Activated CD8-positive, alpha-beta memory T cell treated with anti-CD3 and anti-CD28 coated beads, Interleukin-2, amount 50 U/mL, for 48 hours (primary cell): ENCODE measurements at places on chromosomes 6 and 20.

DNA sequence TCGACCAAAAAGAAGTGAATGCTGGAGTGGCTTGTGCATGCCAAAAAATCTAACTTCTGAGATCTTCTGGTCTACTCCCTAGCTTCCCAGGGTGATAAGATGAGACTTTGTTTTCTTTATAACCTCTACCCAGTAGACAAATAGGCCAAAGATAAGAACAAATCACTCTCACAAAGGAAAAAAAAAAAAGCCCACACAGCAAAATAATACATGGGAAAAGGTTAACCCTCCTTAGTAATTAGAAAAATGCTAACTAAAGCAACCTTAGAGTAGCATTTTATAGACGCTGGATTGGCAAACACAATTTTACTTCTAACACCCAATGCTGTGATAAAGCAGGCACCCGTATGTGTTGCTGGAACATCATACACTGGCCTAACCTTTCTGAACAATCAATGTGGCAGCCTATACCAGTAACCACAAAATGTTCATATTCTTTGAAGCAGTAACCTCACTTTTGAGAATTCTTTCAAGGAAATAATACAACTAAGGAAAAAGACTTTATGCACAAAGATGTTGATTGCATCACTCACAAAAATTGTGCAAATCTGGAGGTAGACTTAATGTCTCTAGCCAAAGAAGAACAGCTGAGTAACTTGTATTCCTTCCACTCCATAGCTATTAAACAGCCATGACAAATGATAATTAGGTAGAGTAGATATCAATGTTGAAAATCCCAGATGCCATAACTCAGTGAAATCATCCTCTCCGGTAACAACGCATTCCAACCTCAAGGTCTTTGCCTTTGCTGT, 116.3 kb upstream of the QKI start:
- DNase-seq: no peak

GRCh38 chr6:45666846-45667245, 289.1 kb upstream of the SUPT3H start:
- DNase-seq: no peak

DNA sequence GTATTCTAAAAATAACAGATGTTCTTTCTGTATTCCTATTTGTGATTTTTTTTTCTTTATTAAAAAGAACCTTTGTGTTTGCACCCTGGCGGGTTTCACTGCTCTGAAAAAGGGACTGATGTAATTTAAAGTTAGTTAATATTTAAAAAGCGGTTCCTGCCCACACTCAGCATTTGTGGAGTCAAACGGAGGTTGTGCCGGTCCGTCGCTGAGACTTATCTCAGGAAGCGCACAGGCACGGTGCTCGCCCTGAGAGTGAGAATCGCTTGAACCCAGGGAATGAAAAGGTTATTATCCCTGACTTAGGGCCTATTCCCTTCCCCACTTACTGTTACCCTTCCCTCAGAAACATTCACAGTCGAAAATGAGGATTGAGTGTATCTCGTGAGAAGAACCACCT, 366.7 kb downstream of the THBS2 start:
- no peak for DNase-seq

- DNase-seq: no peak
Observed at GRCh38 chr20:1274485-1275311, 8.6 kb downstream of the SNPH start.

- no peak for DNase-seq
Observed at GRCh38 chr6:143843677-143843999, 500 bp downstream of the LTV1 start.

DNA sequence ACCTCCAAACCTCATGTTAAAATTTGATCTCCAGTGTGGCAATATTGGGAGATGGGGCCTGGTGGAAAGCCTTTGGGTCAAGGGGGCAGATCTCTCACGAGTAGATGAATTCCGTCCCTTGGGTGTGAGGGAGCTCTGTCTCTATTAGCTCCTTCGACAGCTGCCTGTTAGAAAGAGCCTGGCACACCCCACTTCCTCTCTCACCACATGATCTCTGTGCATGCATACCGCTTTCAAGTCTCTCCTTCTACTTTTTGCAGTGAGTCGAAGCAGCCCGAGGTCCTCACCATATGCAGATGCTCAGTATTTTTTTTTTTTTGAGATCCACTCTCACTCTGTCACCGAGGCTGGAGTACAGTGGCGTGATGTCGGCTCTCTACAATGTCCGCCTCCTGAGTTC, 176.9 kb downstream of the SYNDIG1 start:
- no peak for DNase-seq

DNA sequence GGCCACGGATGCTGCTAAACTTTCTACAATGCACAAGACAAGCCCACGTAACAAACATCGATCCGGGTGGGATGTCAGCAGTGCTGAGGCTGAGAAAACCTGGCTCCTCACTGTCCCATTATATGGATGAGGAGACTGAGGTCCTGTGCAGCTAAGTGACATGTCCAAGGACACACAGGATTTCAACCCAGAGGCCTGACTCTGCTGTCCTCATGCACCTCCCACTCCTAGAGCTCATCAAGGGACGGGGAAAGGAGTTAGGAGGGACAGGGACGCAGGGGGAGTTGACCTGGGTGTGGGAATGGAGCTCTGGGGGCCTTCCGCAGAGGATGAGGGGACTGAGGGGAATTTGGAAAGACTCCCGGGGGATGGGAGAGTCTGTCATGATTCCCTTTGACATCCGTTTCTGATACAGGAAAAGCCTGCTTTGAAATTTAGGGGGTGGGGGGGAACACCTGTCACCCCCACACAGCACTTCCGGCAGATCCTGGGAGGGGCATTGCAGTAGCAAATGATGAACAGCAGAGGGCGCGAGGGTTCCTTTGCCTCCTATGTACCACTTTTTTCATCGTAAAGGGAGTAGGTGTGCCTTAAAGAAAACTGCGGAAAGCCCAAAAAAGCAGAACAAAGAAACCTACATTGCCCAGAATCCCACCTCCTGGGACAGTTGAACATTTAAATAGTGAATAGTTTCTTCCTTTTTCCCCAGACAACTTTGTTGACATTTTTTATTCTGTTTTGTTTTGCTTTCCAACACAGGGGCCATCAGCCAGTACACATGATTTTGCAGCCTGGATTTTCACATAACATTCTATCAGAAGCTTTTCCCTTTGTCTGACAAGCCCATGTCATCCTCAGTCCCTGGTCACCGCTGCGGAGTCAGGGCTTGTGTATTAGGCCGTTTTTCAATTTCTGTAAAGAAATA, 48.6 kb downstream of the SLC2A10 start:
- peak; percentile 79 for DNase-seq

DNA sequence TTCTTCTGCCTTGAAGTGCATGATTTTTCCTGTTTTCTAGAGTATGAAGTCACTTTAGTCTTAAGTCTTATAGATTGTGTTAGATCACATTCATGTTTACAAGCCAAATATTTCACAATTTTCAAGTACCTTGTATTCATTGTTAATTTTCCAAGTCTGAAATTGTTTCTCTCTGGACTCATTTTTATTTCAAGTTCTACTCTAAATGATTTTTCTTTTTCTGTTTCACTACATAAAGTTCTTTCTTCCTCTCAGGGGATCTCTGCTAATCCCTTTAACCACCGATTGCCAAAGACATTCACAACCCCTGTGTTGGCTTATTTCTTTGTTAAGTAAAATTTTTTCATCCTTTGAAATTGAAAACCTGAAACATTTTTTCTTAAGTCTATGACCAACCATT, 805.7 kb downstream of the KIF16B start:
- no peak for DNase-seq

GRCh38 chr20:17904027-17904426, 64.6 kb downstream of the SNX5 start:
- no peak for DNase-seq

DNA sequence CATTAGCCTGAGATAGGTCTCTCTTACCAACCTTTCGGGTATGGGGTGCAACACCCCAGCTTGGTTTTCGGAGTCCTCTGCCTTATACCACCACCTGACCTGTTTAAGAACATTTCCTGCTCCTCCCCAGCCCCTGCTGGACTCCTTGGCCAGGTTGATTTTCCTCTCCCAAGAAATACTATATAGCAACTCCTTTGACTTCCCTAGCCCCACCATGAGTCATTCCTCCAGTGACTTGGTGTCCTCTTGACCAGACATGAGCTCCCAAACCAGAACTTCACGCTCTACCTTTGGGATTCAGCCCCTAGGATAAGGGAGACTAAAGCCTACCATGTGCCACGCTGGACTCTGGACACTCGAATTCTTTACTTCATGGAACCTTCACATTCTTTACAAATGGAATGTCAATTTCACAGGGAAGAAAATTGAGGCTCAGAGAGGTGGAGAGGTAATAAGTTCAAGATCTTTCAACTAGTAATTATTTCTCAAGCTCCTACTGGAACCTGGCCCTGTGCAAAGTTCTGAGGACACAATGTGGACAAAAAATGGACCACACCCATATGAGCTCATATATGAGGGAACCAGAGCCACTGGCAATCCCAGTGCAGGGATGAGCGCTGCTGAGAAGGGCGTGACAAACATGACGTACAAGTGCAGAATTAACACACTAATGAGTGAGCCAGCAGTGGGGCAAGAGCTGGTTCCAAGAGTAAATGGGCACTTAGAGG, 48.2 kb downstream of the SIRPA start:
- no peak for DNase-seq

DNA sequence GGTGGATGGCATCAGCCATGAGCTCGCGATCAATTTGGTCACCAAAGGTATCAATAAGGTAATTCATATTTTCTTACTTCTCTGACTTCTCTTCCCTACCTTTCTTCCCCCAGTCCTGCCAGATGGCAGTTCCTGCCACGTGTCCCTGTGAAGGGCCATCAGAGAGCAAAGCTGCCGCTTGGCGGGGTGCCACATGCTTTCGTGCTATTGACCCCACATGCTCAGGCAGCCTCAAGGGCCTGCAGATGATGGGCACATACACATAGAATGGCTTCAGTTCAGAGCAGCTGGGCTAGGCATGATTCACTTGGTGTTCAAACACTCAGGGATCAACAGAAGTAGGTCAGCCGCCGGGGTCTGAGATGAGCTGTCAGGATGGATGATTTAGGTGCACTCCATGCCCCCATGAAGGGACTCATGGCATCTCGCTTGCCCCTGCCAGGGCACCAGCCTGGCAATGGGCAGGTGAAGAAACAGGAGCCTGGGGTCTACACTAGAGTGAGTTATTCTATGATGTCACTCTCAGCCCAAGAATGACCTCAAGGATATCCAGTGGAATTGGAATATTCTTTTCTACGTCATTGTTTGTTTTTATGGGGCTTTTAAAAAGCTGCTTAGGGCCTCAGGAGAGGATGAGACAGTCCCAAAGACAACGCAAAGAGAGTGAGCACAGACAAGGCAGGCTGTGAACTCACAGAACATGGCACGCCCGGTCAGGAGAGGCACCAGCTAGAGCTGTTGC, 25.5 kb downstream of the BANF2 start:
- DNase-seq: no peak

DNA sequence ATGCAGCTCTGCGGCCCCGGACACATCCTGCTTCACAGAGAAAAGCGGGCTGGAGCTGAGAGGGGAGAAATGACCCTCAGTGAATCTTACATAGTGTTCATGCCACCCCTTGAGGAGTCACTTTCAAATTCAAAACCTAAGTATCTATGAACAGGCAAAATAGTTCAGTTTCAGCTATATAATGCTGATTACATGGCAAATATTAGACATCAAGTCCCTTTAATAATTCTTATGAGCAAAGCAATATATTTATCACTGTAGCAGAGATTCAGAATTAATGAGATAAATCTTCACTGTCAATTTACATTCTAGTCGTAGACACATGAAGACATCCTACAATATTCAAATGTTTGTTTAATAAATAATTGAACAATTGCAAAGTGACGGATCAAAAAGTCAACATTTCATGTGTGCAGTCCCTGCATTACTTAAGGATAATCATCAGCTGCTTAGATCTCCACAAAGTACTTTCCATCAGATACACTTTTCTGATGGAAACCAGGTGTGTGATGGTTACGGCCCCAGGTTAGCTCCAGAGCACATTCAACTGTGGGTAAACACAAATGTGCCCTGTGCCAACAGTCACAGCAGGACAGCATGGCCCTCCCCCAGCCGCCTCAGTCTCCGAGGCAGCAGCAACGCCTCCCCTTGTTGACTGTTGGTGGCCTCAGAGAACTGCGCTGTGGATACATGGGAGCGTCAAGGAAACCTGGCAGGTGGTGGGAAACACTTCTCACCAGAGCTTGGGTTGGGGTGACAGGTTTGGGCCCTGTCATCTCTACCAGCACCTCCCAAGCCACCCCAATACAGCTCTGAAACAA, 787 bp upstream of the PRR18 start:
- no peak for DNase-seq

GRCh38 chr20:32385541-32385940, 27.4 kb downstream of the ASXL1 start:
- DNase-seq: no peak

GRCh38 chr20:4029505-4030467, 14.4 kb upstream of the RNF24 start:
- no peak for DNase-seq

GRCh38 chr6:3770023-3770720, 18.7 kb upstream of the PXDC1 start:
- DNase-seq: no peak

- DNase-seq: peak; percentile 72
Observed at GRCh38 chr6:155154158-155154830, 109.5 kb upstream of the CLDN20 start.

- no peak for DNase-seq
Observed at GRCh38 chr6:24972311-24972958, 36.7 kb upstream of the RIPOR2 start.

- no peak for DNase-seq
Observed at GRCh38 chr6:16884526-16884925, 123.3 kb upstream of the ATXN1 start.

- DNase-seq: no peak
Observed at GRCh38 chr20:1508574-1508973, 17.4 kb upstream of the SIRPB2 start.

DNA sequence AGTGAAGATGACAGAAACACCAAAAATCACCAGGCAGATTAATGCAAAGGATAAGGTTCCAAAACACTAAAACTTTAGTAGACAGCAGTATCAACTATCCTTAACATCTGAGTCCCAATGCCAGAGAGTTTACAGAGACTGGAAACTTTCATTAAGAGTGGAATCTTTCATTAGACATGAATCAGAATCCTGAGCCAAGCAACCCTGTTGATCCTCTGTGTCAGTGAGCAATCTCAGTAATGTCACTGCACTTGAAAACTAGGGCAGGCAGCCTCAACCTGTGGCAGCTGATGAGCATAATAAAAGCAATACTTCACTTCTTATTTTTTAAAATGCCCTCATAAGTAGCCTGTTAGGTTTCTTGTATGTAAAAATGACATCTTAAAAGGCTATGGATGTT, 252.8 kb upstream of the PLN start:
- no peak for DNase-seq

- no peak for DNase-seq
Observed at GRCh38 chr6:4351520-4352321, 216.3 kb upstream of the ECI2 start.

GRCh38 chr6:152673236-152673635, 24.5 kb upstream of the MYCT1 start:
- DNase-seq: no peak

DNA sequence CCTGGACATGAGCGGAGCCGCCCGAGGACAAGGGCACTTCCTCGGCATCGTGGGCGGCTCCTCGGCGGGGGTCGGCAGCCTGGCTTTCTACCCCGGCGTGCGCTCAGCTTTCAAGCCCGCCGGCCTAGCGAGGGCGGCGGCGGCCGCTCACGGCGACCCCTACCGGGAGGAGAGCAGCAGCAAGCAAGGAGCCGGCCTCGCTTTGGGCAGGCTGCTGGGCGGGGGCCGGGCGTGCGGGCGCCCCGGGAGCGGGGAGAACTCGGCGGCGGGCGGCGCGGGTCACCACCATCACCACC, 6.7 kb downstream of the PRDM13 start:
- DNase-seq: peak; percentile 76
